ENCODE measurements at places on chromosomes 4 and X.
A peak's percentile ranks its signal among the peaks of the same experiment; 100 is the strongest.

- no peak for DNase-seq
These were observed 25.1 kb upstream of the USO1 start for GRCh38 chr4:75699299-75699698.

- no peak for DNase-seq
These were observed 138.6 kb upstream of the GPR101 start for GRCh38 chrX:137172317-137172948.

- DNase-seq = no peak
These were observed 422.5 kb downstream of the ZIC3 start for GRCh38 chrX:137988470-137988869.

DNA sequence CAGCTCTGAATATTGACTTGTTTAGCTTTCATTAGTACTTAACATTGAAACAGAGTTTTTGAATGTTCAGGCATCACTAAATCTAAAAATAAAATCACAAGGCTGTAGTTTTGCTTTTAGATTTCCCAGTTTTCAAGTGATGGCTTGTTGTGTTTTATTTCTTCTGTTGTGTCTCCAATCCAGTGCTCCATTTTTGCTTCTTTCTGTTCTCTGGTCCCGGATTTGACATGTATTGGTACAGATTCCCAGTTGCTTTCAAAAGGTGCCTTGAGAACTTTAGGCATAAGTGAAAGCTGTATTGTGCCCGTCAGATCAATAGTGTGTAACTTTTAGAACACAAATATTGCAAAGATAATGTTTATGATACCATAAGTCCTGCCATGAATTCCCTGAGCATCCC, 53.2 kb downstream of the ARHGAP10 start:
- DNase-seq = no peak

DNA sequence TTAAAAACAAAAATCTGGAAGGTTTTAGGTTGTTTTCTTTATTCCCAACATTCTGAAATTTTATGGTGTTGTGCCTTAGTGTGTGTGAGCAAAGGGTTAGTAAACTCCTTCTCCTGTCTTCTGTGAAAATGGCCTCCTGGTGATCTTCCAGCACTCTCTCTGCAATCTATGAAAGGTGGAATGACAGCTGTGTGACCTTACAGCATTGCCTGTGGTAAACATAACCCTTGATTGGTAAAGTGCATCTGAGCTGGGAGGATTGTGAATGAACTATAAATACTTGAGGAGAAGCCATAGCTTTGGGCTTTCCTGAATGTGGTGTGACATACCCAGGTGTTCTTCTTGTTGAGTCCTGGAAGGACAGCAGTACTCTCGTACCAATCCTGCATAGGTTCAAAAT, 10.0 kb downstream of the ART3 start:
- DNase-seq = no peak

GRCh38 chr4:98627531-98628257, 30.7 kb downstream of the TSPAN5 start:
- peak; percentile 62 for DNase-seq

GRCh38 chr4:117324851-117325491, 239.6 kb upstream of the TRAM1L1 start:
- peak; percentile 78 for DNase-seq

GRCh38 chrX:47584714-47585113, 2.5 kb downstream of the TIMP1 start:
- no peak for DNase-seq

- DNase-seq = no peak
These were observed 52.8 kb downstream of the MED28 start for GRCh38 chr4:17667253-17667652.

DNA sequence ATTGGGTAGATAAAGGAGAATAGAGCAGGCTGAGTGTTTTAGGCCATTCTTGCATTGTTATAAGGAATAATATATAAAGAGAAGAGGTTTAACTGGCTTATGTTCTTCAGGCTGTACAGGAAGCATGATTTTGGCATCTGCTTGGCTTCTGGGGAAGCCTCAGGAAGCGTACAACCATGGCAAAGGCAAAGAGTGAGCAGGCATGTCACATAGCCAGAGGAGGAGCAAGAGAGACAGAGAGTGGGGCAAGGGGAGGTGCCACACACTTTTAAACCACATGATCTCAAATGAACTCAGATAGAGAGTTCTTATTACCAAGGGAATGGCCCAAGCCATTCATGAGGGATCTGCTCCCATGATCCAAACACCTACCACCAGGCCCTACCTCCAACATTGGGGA, 4.4 kb upstream of the METTL14 start:
- DNase-seq = peak; percentile 2

- DNase-seq = no peak
These were observed 10.3 kb downstream of the CYP4V2 start for GRCh38 chr4:186201535-186202230.

DNA sequence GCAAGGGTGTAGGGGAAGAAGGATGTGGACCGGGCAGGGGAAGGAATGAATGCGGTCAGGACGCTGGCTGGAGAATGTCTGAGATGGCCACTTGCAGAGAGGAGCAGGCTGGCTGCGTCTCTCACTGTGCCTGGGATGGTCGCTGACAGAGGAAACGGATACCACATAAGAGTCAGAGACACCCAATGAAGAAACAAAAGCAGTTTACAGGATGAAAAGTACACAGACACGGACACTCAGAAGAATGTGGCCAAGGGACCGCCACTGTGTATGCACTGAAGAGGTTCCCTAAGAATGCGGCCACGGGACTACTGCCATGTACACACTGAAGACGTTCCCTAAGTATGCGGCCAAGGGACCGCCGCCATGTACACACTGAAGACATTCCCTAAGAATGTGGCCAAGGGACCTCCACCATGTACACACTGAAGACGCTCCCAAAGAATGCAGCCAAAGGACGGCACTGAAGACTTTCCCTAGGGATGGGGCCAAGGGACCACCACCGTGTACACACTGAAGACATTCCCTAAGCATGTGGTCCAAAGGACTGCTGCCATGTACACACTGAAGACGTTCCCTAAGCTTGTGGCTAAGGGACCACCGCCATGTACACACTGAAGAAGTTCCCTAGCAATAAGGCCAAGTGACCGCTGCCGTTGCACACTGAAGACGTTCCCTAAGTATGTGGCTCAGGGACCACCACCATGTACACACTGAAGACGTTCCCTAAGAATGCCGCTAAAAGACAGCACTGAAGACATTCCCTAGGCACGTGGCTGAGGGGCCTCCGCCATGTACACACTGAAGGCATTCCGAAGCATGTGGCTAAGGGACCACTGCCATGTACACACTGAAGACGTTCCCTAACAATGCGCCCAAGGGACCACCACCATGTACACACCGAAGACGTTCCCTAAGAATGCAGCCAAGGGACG, 32.2 kb downstream of the DHRSX start:
- peak; percentile 79 for DNase-seq

- DNase-seq = peak; percentile 38
These were observed 24.5 kb downstream of the REPS2 start for GRCh38 chrX:16970977-16971376.

DNA sequence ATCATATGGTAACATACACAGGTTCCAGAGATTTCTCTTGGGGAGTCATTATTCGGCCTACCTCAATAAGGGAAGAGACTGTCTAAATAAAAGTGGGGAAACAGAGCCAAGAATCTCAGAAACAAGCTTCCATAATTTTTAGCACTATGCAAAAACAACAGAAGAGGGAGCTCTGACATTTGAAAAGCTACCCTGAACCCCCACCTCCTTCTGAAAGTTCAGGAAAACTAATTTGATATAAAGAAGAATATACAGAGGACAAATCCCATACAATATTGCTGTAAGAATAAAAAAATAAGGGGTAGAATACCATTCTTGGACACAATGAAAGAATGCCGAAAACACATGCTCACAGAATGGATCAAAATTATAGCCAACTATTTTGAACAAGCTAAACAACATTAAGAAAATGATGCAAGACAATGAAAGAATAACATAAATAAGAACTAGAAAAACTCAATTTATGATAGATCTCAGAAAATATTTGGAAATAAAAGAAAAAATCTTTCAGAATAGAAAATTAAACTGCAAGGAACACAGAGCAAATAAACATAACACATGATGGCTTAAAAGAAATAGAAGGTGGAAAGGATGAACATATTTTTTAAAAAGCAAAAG, 14.4 kb upstream of the ZNF41 start:
- peak; percentile 14 for DNase-seq

GRCh38 chr4:94871644-94872305, 114.0 kb downstream of the BMPR1B start:
- no peak for DNase-seq

DNA sequence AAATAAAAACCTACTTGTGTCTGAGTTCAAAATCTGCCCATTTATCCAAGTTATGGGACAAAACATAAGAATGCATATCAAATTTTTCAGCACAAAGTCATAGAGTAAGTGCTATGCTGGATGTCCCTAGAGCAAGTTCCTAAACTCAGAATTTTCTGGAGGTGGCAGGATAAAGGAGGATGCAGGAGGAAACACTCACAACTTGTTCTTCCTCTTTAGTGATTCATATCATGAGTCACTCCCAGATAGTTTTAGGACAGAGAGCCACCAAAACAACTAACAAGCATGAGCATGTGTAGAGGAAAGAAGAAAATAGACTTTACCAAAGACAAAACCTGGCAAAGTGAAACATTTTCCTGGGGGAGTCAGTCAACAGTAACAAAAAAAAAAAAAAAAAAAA, 302.7 kb downstream of the KCTD8 start:
- peak; percentile 2 for DNase-seq

- peak; percentile 62 for DNase-seq
These were observed 126.0 kb downstream of the EMCN start for GRCh38 chr4:100391863-100392262.

- DNase-seq = peak; percentile 40
These were observed 128.5 kb downstream of the SPRY1 start for GRCh38 chr4:123524958-123525628.

GRCh38 chr4:14783011-14783877, 219.0 kb upstream of the CPEB2 start:
- DNase-seq = peak; percentile 67

GRCh38 chr4:186749611-186750281, 26.1 kb upstream of the FAT1 start:
- no peak for DNase-seq

DNA sequence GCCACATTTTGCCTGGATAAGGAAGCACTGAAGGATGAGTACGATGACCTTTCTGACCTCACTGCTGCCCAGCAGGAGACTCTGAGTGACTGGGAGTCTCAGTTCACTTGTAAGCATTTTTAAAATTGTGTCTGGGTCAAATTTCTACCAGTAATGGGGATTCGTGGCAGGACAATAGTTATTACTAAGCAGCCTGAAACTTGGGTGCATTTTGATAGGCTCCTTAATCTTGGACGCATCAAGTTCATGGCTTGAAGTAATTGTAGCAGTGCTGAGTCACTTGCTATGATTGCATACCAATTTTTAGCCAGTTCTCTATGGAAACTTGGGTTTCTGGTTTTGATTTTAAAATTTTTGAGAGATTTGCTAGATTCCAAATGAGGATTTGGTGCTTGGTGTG, 4.3 kb downstream of the PGRMC1 start:
- peak; percentile 79 for DNase-seq

DNA sequence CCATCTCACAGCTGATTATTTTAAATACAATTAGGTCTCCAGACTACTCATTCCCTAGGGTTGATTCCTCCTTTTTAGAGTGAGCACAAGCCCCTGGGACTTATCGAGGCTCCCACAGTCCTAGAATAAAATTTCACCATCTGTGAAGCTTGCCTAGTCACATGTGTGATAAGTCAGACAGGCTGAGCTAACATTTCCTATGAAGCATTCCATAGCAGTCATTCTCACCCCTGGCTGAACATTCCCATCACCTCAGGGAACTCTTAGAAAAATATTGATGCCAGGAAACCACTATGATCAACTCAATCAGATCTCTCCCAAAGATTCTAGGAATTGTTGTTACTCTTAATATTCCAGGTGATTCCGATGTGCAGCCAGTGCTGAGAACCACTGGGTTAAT, 37.7 kb downstream of the ARHGEF9 start:
- DNase-seq = peak; percentile 79

GRCh38 chrX:40729598-40730584, 5.5 kb downstream of the MED14 start:
- no peak for DNase-seq

DNA sequence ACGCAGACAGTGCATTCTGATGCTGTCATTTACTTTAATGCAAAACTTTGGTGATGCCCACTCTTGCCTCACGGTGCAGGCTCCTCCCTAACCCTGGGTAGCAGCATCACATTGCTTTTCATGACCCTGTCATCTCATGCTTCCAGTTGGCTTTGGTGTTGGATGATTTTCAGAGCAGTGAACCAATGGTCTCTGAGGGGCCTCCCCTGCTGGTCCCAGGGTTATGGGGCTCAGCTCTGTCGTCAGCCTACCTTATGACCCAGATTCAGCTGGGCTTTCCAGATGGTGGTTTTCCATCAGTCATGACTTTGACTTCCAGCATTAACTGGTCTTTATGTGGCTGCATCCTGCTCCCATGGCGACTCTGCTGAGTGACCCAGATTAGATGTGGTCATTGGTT, 56.0 kb downstream of the NOP14 start:
- DNase-seq = no peak

GRCh38 chr4:13642170-13642950, 14.8 kb upstream of the BOD1L1 start:
- DNase-seq = peak; percentile 38

DNA sequence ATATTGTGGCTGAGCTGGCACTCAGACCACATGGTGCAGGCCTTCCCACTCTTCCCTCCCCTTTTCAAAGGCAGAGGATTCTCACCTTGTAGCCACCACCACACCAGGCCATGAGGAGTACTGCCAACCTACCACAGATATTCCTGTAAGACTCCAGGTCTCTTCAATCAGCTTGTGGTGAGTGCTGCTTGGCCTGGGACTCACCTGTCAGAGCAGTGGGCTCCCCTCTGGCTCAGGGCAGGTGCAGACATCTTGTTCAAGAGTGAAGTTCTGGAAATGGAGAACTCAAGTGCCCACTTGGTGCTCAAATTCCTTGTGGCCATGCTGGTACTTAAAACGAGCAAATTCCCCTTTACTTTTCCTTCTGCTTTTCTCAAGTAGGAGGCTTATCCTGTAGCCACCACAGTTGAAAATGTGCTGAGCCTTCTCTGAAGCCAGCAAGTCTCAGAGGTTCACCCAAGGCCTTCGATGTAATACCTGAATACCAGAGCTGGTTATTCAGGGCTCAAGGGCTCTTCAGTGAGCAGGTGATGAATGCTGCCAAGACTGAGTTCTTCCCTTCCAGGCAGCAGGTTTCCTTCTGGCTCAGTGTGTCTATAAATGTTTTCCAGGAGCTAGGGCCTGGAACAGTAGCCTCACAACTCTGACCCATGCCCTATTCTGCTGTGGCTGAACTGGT, 212.9 kb downstream of the TEX13C start:
- DNase-seq = no peak

- DNase-seq = peak; percentile 6
These were observed 331.4 kb downstream of the PCDH7 start for GRCh38 chr4:31051565-31051964.

Data from fibroblast of skin of back (primary cell).